ENCODE measurements at places on chromosomes 3 and 15.

DNA sequence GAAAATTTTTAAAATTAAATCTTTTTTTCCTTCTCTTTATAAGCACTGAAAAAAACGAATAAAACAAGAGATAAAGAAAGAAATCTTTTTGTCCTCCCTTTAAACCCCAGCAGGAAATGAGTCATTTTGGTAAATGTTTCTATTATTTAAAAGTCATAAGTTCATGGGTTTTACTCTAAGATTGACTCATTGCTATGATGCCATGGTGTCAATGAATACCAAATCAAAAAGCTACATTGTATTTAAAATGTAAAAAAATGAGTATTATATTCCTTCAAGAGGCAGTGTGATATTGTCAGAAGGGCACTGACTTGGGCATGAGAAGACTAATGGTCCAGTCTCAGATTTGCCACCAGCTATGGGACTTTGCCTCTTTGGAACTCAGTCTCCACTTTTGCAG lies 303.4 kb upstream of the DNAJC19 start:
- DNase-seq, result no peak

- DNase-seq, result no peak
Observed at GRCh38 chr15:96858694-96859093, 528.2 kb downstream of the NR2F2 start.

DNA sequence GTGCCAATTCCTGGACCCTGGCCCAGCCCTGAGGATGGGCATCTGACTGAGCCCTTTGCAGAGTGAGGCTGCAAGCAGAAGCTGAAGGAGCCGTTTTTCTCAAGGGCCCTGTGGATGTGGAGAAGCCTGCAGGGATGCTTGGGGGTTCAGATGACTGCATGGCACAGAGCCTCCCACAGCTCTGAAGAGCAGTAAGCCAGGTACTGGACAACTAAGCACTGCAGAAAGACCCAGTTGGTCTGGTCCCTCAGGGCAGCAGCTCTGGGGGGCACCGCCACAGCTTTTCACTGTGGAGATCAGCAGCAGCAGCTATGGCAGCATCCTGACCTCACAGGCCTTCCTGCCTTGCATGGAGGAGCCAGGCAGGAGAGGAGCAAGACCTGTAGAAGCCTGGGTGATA lies 67.6 kb downstream of the CRYGS start:
- DNase-seq, result no peak

DNA sequence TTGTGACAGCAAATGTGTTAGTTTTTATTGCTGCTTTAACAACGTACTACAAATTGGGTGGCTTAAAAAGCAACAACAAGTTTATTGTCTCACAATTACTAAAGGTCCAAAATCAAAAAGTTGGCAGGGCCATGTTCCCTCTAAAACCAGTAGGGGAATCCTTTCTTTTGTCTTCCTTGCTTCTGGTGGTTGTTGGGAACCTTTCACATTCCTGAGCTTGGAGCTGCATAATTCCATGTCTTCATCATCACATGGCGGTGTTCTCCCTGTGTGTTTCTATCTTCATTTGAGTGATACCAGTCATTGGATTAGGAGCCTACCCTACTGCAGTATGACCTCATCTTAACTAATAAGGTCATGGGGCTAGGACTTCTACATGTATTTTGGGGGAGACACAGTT lies 7.4 kb downstream of the SPRED1 start:
- peak; percentile 41 for DNase-seq

Data from ELF-1 (cell line).